Frontal cortex (tissue), 4 donors: ENCODE measurements at places on chromosomes 11 and 22. TPM values are rescaled to one million over a fixed set of nuclear protein-coding genes. Genes with fewer than 3 reads are reported as not detected.

Gene SMTNL1
- total RNA-seq: not detected

Gene APOBEC3C
- total RNA-seq: not detected

- no peak for DNase-seq
These were observed 23.5 kb downstream of the TENM4 start for GRCh38 chr11:79417069-79417920.

DNA sequence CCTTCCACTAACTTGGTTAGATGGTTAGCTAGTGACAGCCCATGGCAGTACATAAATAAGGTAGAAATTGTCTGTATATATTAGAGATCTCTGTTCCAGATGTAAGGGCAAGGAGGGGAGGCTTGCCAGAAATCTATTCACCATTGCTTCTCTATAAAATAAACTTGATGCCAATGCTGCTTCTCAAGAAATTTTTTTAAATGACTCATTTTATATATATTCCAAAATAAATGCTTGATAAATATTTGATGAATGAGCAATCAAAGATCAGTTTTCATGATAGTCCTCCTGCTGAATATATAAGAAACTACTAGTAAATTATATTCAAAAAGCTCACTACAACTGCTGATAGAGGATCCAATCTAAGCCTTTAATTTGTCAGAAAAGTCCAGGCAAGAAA, 710.6 kb upstream of the CCDC179 start:
- DNase-seq: no peak

DNA sequence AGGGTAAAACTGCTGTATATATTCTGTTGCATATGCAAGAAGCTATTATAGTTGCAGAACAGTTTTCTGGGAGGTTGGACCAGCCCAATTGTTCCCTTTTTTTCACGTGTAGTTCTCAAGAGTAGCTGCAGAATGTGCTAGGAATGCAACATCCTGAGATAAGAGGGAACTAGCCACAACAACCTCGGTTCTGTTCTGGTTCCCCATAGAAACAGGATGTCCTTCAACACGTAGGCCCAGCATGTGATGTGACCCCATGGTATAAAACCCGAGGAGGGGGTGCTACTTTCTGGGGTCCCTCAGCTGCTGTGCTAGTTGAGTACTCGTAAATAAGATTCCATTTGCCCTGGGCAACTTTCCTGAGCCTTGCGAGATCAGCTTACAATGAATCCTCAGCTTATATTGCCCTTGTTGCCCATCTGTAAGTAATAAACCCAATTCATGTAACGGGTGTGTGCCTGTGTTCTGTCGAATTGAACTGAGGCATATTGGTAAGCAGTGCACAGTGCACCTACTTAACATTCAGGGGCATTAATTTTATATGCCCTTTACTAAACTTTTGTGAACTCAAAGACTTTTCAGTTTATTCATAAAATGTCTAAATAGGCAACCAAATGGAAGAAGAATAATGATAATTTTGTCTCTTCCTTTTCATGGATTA, 23.0 kb upstream of the TRAF6 start:
- no peak for DNase-seq

- DNase-seq: no peak
These were observed 10.5 kb upstream of the MUC2 start for GRCh38 chr11:1064167-1064566.

- DNase-seq: no peak
These were observed 101.4 kb downstream of the DBX1 start for GRCh38 chr11:20058749-20059458.
